Neuronal stem cell (in vitro differentiated cells): ENCODE measurements at places on chromosomes 16 and 17.

DNA sequence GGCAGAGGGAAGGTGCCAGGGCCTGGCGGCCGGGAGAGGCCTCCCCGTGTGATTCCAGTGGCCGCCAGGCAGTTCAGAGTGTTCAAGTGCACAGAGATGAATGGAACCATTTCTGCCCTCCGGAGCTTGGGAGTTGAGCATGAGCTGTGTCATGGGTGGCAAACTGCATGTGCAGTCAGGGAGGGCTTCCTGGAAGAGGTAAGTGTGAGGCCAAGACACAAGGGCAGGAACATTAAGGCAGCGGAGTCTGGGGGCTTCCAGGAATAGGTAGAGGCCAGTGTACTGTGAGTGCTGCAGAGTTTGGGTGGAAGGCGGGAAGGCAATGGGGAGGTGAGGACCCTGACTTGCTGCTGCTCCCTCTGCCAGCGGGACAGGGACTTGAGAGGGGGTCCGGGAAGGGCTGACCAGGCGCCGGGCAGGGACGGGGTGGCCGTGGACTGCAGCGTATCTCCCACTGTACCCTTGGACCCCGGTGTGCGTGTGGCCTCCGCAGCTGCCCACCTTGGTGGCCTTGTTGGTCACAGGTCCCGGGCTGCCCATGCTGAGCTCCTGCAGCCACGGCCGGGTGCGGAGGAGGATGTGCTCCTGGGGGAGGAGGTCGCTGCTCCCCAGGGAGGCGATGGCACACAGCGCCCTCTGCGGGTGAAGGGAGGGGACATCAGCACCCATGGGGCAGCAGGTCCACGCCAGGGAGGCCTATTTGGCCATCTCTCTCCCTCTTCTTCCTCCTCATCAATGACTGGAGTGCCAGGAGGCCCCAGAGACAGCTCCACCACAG is 7.5 kb upstream of the CEP131 start:
- DNase-seq: no peak

GRCh38 chr16:84851192-84852127 is 31.7 kb downstream of the CRISPLD2 start:
- DNase-seq: no peak

DNA sequence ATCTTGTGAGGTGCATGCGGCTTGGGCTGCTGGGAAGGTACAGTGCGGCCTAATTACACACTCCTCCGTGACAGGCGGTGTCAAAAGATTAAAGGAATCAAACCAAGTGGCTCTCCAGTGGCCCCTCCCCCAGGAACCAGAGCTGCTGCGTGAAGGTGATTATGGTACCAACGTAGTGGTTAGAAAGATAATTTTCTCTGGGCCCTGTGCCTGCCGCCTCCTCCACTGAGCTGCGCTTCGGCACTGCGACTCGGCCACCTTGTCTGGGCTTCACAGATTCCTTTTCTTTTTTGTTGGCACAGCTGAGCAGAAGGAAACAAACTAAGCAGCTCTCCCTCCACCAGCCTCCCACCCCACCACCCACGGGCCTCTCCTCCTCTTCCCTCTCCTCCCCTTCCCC is 113.2 kb upstream of the SDK2 start:
- DNase-seq: no peak

GRCh38 chr17:732067-732901 is at the start of gene TLCD3A:
Gene TLCD3A (plus strand): TSS chr17:732596. CDS start chr17:732648, 52 bp downstream.
- DNase-seq: no peak
